Foreskin fibroblast (primary cell): ENCODE measurements at places on chromosomes 5 and 9.

DNA sequence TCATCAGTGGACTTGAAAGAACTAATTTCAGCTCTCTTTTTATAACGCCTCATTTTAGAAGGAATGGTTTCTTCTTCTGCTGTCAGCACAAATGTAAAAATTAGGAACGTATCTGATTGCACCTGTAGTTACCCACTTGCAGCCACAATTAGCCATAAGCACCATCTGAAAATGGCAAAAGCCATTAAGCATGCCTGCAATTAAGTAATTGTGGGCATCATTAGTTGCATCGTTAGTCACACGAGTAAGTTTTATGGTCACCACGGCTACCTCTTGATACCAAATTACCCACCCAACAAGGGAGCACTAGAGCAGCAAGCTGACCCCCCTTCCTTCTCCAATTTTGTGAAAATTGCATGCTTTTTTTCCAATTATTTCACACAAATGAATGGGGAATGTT is 25.8 kb upstream of the SLC44A1 start:
- DNase-seq = no peak

- peak; percentile 26 for DNase-seq
These were observed 1888.2 kb downstream of the EFNA5 start for GRCh38 chr5:105782501-105782900.

DNA sequence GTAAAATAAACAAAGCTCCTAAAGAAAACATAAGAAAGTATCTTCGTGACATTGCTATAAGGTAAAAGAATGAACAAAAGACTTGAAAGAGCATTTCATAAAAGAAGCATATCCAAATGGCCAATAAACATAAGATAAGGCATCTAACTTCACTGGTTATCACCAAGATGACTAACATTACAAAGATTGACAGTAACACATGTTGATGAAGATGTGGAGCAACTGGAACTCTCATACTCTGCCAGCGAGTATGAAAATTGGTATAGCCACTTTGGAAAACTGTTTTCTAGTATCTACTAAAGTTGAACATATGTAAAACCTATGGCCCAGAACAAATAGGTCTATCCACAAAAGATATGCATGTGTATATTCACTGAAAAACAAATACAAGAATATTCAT is 150.5 kb downstream of the SNX18 start:
- no peak for DNase-seq

- no peak for DNase-seq
These were observed 44.9 kb downstream of the APBA1 start for GRCh38 chr9:69627281-69627680.

- DNase-seq = no peak
These were observed 134.7 kb upstream of the SV2C start for GRCh38 chr5:75948438-75948837.

- peak; percentile 91 for DNase-seq
These were observed 711 bp downstream of the TTC33 start for GRCh38 chr5:40755093-40755406.

GRCh38 chr5:175365866-175366265 is 78.1 kb downstream of the DRD1 start:
- no peak for DNase-seq

DNA sequence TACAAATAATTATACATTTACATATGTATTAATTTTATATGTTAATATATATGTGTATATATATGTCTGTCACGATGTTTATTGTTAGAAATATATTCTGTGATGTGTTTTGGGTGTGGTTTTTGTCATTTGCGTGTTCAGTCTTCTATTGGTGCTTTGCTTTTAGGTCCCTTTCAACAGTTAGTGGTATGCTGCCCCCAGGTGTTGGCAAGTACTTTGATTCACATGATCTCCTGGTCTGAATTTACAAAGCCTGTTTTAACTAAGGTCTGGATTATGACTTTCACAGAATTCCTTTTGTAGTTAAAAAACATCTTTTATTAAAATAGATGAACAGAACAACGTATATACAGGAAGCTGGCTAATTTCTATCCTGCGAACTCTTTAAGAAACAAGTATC is 271.5 kb downstream of the CCDC171 start:
- DNase-seq = no peak

GRCh38 chr5:33588654-33589372 is 148.0 kb downstream of the TARS1 start:
- DNase-seq = no peak

GRCh38 chr9:25677301-25678146 is 720 bp downstream of the TUSC1 start:
- peak; percentile 63 for DNase-seq

DNA sequence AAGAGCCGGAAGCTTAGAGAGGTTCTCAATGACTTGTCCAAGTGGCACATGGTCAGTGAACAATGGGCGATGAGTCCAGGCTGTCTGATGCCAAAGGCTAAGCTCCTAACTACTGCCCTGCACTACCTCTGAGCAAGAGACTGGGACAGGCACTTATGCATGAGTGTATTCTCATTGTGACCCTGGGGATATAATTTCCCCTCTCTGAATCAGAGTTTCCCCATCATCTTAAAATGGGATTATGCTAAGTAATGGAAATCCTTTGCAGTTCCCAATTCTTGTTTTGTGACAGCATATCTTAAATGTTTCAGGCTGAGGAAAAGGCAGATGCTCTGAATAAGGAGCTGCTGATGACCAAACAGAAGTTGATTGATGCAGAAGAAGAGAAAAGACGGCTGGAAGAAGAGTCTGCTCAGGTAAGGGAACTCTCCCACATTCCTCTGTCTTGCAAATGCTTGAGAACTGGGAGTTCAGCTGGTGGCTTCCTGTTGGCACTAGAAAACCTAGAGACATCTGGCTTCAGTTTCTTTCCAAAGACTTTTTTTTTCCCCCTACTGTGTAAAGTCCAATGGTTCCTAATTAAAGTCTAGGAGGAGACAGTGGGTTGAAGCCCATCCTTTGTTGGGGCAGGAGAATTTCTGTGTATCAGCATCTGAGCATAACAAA is 64.1 kb downstream of the GPR21 start:
- DNase-seq = no peak

GRCh38 chr5:134506054-134507039 is 19.1 kb upstream of the JADE2 start:
- peak; percentile 56 for DNase-seq

GRCh38 chr9:16867576-16868311 is 2.7 kb downstream of the BNC2 start:
- peak; percentile 67 for DNase-seq

DNA sequence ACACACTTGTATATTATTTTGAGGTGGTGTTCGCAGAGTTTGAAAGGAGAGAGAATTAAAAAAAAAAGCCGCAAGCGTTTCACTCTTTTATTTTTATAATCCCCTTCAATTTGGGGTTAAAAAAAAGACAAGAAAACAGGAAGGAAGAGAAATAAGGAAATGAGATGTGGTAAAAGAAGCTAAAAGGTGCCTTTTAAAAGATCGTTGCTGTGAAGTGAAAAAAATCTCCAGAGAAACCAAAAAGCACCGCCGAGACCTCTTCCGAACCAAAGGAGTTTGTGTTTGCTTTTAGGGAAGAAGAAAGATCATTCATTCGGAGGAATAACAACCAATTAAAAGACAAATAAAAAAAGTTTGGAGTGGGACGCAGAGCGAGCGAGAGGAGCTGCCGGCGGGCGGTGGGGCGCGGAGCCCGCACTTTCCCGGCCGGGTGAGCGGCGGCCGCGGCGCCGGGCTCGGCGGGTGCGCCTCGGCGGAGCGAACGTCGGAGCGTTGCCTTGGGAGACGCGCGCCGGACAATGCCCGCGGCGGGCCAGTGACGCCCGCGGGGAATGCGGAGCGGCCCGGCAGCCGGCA is 355 bp downstream of the TLE4 start:
- DNase-seq = no peak

DNA sequence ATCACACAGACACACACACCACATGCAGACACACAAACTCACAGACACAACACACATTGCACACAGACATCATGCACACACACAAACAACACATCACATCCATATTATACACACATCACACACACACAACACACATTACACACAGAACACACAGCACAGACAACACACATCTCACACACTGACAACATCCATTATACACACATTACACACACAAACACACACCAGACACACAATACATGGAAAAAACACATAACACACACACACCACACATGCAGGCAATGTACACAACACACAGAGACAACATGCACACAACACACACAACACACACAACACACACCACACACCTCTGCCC is 4.8 kb upstream of the CCDC187 start:
- no peak for DNase-seq

DNA sequence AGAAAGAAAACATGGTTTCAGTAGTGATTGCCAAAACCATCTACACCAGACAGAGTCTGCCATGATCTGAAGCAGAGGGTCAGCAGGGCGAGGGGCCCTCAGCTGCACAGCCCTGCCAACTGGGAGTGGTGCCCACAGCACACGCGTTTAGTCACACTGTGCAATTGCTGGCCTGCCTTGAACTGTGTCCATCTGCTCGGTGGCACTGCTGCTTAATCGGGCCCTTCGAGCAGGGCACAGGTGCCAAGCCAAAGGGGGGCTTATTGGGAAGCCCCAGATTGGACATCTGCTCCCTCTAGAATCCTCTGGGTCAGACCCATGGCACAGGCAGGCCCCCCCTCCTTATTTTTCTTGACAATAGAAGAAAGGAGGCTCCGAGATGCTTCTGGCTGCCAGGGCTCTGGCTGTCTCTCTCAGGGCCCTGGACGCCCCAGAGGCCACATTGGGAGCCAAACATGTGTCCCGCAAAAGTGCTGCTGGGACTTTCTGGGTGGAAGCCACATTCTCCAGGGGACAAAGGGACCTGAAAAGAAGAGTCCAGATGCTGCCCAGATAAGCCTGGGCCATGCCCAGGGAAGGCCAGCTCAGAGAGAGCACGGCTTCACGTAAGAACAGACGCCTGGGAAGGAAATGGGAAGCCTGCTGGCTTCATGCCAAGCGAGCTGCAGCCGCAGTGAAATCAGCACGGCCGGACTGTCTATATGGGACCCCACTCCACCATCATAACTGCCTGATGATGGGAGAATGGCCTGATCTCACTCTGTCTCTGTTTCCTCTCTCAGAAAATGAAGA is 349.2 kb downstream of the GADD45G start:
- no peak for DNase-seq

- DNase-seq = no peak
These were observed 54.8 kb downstream of the RNF38 start for GRCh38 chr9:36345103-36345846.

GRCh38 chr5:124761010-124761409 is 14.6 kb upstream of the ZNF608 start:
- DNase-seq = no peak

DNA sequence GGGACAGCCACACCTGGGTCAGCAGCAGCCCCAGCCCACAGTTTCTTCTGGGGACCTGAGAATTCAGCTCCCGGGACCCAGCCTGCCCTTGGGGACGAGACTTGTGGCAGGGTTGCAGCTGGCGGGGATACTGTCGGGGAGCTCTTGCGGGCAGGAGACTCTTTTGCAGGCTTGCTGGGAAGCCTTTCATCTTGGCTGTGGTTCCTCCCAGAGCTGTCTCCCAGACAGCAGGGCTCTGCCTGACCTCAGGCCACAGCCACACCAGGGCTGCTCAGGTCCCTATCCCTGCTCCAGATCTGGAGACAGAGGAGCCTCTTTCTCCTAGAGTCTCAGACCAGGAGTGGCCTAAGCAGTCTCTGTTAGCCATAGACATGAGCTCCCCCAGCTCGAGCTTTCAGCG is 4.7 kb upstream of the MYMK start:
- no peak for DNase-seq

DNA sequence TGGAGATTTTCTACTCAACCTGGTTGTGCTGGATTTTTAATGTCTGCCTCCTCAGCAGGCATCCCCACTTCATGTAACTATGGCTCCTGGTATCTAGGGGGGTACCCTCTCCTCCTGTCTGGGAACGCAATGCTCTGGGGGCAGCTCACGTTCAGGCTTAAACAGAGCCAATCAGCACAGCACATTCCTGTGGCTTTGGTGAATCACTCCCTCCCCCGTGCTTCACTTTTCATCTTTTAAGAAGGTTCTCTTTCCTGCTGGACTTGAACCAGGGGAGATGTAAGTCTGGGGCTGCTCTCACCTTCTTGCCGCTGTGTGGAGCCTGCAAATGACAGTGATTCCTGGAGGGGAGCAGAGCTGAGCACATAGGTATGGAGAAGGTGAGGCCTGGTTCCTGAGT is 101.2 kb downstream of the MSX2 start:
- DNase-seq = peak; percentile 28

DNA sequence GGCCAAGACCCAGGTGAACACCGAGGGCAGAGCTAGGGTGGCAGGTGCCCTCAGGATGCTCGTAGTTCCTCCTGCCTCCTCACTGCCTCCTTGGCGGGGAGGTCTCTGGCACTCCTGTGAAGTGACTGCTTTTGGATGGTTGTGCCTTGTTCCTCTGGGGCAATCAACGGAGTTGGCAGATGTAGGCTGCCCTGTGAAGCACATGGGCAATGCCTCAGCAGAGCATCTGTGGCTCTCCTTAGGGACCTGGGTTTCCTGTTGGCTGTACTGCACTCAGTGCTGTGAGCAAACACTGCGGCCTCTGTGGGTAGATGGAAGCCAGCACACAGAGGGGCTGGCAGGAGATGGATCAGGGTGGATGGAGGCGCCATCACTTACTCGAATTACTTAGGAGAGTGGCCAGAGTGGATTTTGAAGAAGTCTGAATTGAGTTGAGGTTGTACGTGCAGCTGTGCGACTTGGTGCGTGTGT is 71.4 kb upstream of the COL5A1 start:
- no peak for DNase-seq

DNA sequence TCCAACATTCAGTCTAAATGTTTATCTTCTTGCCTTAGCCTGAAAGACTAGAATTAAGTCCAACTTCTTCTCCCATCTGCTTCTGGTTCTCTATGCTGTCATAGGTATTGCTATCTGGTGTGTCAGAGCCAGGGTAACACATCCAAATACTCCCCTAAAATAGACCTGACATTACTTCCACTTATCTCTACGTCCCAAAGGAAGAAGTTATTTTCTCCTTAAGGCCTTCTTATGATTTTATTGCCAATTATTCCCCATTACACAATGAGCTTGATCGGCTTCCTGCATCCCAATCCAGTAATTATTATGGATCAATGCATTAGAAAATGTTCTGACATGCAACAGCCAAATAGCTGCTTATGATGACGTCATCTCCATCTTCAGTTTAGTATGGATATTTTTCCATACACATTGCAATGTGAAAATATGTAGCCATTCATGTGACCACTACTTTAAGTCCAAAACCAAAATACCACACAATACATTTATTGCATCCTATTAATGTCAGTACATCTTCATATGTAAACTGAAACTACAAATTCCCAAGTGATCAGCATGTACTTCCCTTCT is 555.5 kb downstream of the MAT2B start:
- DNase-seq = no peak

DNA sequence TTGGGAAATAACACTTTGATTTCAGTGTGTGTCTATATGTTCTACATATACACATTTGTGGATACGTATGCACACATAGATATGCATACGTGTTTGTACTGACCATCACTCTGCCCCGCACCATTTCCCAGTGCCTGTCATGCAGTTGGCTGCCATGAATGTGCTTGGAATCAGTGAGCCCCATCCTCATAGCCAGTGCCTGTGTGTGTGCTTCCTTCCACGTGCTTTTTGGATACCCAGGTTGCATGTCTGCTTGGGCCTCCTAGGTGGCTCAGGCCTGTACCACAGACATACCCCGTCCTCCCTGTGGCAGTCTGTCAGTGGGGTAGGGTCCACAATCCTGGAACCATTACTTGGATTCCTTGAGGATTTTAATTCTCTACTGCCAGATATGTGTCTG is 243.6 kb downstream of the FANCC start:
- no peak for DNase-seq

- peak; percentile 67 for DNase-seq
These were observed at the start of gene RASEF for GRCh38 chr9:83062651-83063527. RASEF (minus strand) TSS chr9:83063142; CDS start chr9:83062867, 275 bp downstream.
